ENCODE measurements at places on chromosomes 4 and X. TPM values are rescaled to one million over a fixed set of nuclear protein-coding genes. Genes with fewer than 3 reads are reported as not detected.

The PCDH11X gene
- not detected for total RNA-seq

The CCNG2 gene
- total RNA-seq = 1.9 TPM

The PRSS12 gene
- total RNA-seq = 0.26 TPM

The CSN1S1 gene
- total RNA-seq = not detected

The UGT2A1 gene
- total RNA-seq = not detected

The NXF2B gene
- total RNA-seq = not detected

The TXK gene
- total RNA-seq = 0.31 TPM

The CXCL11 gene
- not detected for total RNA-seq

The ATXN3L gene
- total RNA-seq = not detected

The HOPX gene
- total RNA-seq = not detected

The ASB11 gene
- not detected for total RNA-seq
